ENCODE measurements at places on chromosomes 1 and 21.

DNA sequence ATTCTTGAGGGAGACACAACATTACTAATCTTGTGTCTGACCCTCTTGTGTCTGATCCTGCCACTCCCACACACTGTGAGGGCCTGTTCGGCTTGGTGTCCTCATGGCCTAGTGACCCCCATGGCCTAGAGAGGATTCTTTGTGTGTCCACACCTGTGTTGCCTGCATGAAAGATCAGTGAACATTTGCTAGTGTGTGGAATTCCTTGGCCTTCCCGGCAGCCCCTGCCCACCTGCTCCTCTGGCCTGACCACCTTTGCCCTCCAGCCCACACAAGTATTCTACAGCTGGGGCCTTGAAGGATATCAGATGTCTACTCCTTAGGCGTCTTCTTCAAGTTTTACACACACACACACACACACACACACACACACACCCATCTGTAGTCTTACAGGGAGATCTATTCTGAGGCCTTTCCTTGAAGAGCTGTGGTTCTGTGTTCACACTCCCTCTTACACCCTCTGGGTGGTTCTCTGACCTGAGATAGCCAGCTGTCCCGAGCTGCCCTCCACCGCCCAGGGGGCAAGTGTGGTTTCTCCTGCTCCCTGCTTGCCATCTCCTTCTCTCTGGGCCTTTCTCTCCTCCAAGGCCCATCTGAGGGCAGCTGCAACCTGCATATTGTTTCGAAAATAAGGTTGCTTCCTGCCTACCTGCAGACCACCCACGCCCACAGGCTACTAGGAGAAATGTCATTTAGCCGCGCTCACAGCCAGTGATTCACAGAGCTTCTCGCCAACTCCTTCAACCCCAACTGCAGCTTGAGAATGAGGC lies 45.4 kb downstream of the CD247 start:
- no peak for DNase-seq

GRCh38 chr1:90936731-90937130 lies 85.1 kb downstream of the ZNF644 start:
- no peak for DNase-seq

GRCh38 chr21:46111857-46112724 lies 14.2 kb downstream of the COL6A2 start:
- no peak for DNase-seq

DNA sequence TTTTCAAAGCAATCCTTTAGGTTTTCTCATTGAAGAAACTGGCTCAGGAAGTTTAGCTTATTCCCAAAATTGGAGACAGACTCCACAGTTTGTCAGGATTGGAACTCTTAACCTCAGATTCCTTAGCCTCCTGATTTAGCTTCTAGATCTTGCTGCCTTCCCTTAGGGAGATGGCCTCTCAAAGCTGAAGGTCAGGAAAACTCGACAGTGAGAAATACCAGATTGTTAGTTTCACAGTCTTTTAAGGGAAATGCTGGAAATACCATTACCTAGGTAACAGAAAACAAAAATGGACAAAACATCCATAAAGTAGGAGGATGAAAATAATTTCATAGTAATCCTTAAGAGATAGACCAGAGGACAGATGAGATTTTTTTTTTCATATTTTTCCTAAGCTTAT lies 7.8 kb downstream of the RASAL2 start:
- no peak for DNase-seq

GRCh38 chr21:38751379-38752050 lies 54.2 kb upstream of the ETS2 start:
- DNase-seq = no peak

GRCh38 chr1:247090455-247090854 lies 11.8 kb upstream of the ZNF670 start:
- no peak for DNase-seq

GRCh38 chr1:233704170-233704897 lies 90.4 kb downstream of the KCNK1 start:
- no peak for DNase-seq

GRCh38 chr1:147500309-147500839 lies 40.9 kb upstream of the BCL9 start:
- no peak for DNase-seq

DNA sequence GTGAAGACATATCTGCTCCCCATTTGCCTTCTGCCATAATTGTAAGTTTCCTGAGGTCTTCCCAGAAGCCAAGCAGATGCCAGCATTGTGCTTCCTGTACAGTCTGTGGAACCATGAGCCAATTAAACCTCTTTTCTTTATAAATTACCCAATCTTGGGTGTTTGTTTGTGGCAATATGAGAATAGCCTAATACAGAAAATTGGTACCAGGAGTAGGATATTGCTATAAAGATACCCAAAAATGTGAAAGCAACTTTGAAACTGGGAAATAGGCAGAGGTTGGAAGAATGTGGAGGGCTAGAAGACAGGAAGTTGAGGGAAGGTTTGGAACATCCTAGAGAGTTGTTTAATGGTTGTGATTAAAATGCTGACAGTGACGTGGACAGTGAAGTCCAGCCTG lies 90.8 kb downstream of the HHIPL2 start:
- DNase-seq = no peak

DNA sequence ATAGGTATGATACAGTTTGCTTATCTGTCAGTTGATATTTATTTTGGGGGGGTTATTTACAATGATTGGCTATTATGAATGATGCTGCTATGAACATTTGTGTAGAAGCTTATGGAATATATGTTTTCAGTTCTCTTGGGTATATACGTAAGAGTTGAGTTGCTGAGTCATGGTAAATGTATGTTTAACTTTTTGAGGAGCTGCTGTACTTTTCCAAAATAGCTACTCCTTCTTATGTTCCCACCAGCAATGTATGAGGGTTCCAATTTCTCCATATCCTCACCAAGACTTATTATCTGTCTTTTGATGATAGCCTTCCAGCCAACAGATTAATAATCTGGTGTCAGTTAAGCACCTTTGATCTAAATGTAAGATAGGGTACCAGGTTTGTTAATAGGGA lies 11.9 kb downstream of the SOAT1 start:
- no peak for DNase-seq

DNA sequence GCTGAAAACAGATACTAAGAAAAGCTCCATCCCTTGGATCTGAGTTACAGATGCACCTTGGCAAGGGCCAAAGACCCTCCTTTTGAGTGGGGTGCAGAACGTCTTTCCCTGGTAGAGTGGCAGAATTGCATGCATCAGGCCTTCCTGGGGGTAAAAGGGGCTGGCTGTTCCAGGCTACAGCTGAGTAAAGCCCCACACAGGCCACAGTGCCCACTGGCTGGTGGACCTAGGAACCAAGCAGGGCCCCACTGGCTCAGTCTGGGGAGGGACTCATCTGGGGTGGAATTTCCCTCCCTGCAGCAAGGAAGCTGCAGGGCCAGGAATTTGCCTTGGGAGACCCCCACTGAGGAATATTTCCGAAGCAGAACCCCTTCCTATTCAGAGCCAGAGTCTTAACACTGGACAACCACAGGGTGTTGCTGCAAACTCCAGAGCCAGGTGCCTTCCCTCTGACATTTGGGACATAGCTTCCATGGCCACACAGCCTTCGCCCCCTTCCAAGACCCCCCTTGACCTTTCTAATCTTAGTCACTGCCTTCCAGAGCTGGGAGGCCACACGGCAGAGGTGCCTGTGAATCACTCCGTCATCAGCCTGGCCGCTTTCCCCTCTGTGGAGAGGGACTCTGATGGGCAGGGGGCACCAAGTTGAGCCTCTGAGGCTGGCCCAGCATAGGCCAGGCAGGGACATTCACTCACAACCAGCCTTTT lies 52.5 kb downstream of the LACTBL1 start:
- no peak for DNase-seq

GRCh38 chr1:101479945-101480344 lies 243.1 kb downstream of the S1PR1 start:
- no peak for DNase-seq

- no peak for DNase-seq
Measured at GRCh38 chr1:25944986-25945385, 38.8 kb upstream of the STMN1 start.

DNA sequence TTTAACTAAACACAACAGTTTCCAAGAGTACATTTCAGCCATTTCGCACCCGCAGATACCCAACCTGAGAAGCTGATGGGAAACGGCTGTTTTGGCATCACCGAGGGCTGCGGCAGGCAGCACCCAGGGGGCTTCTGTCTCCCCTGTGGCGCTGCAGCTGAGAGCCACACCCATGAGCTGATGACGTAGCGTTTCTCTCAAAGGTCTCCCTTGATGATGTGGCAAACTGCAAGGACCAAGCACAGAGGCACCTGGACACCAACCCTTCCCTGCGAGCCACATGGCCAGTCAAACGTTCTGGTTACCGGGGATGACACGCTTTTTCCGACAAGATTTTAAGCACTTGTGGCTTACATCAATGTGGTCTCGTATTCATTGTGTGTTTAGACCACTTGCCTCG lies 150.8 kb upstream of the ERG start:
- DNase-seq = no peak

- no peak for DNase-seq
Measured at GRCh38 chr1:23592209-23592892, 33.0 kb upstream of the ID3 start.

DNA sequence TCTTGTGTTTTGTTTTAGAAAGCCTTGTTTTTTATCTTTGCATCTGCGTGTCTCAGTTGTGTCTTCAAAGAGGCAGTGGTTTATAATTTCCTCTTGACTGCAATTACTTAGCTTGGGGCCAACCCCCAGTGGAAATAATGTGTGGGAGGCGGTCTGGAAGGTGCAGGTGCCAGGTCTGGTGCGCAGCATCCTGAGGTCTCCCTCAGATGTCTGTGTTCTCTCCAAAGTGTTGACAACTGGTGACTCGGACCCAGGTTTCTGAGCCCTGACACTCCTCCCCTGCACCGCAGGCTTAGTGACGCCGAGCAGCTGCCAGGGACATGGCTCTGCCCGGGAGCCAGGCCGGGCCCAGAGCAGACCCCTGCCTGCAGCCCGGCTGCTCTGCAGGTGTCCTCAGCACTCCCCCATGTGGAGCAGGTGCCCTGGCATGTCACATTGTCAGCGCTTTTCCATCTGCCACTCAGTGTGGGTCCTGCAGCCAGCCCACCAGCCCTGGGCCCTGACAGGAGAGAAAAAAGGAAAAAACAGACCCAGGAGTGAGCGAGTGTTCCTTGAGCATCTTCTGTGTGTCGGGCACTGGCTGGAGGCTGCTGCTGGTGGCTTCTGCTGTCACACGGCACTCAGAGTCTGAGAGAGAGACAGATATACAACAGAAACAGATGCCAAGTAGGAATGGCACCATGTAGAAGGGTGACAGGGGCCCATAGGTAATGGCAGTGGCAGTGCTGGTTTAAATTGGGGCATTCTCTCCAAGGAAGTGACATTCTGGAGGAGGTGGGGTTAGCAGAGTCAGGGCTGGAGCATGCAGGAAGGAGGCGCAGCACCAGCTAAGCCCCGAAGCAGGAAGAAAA lies 24.8 kb upstream of the SELENON start:
- DNase-seq = peak; percentile 32

DNA sequence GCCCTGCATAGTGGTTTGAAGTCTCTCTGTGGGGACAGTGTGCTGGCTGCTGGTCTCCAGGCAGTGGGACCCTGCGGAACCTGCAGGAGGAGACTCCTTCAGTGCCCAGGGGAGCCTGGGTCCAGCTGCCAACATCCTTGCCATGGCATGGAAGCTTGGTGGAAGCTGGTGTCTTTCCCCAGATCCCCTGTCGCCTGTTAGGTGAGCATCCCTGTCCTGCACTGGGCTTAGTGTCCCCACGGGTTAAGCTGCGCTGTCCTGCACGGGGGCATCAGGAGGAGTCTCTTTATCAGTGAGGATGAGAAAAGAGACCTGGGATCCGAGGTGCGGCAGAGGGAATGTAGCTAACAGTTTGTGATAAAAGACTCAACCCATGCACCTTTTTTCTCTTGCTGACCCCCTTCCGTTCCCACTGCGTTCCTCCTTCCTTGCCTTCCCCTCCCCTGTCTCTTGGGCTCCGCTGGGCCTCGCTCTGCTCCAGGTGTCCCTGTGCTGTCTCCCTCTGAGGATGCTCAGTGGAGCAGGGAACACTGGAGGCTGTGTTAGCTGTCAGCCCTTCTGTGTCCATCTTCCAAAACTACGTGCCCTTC lies 59.3 kb downstream of the SLC37A1 start:
- no peak for DNase-seq

DNA sequence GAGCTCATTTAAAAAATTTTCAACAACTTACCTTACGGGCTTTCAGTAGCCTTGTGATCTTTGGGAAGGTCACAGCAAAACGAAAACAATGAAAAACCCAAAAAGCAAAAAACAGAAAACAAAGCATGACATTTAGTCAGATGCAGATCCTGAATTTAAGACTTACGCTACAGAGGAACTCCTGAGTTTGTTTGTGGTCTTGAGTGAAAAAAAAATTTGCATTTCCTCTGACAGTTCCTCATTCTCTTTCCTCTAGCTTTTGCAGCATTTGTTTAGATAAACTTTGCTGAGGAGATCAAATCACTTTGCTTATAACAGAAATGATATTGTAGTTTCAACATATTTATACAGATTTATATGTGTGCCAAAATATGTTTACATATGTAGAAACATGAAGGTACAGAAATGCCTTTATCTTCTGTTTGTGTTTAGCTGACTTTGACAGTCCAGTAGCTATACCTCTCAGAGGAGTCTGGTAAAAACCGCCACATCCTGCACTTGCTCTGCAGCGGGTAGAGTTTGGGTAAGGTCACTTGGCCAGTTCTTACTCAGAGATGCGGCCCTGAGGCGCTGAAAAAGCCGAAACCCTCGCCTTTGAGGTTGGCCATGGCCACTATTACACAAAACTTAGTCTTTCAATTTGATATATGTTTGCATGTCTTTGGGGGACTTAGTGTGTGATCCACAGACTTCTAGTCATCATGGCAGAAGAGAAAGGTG lies 142.5 kb downstream of the TNR start:
- no peak for DNase-seq

- DNase-seq = no peak
Measured at GRCh38 chr1:19949016-19949415, 25.6 kb upstream of the PLA2G2E start.

- DNase-seq = no peak
Measured at GRCh38 chr1:161119092-161119903, 1.4 kb downstream of the NIT1 start.

- DNase-seq = no peak
Measured at GRCh38 chr1:221316491-221317056, 425.3 kb downstream of the DUSP10 start.

DNA sequence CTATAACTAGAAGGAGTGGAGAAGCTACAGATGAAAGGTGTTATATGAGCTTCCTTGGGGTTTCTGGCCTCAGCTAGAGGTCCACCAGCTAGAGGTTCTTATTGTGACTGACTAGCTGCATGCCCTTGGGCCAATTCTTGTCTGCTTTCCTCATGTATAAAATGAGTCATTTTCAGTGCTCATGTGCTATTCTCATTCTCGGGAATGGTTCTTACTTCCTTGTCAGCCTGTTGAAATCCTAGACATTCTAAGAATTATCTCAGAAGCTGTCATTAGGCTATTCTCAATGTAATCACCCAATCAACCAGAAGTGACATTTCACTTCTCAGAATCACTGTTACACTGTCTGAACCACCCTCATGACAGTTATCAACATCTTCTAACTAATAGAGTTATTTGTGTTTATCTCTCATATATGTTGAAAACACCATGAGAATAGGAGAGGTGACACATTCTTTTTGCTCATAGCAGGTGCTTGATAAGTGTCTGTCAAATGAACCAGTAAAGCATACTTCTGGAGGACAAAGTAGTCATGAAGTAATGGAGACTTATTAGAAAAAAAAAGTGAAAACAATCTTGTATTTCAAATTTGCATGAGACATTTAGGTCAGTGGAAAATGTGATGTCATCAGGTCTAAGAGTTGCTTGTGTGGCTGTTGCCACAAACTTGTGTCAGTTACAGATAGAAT lies 122.8 kb upstream of the IVNS1ABP start:
- no peak for DNase-seq

All from NCI-H1417 treated with DMSO at 0.1 percent for 48 hours (cell line).